ENCODE measurements at places on chromosomes 3 and 15. TPM values are rescaled to one million over a fixed set of nuclear protein-coding genes. Genes with fewer than 3 reads are reported as not detected.

The BTLA gene
- total RNA-seq, result 46.3 TPM

The TIPIN gene
- 27.2 TPM for total RNA-seq

- H3K4me1 ChIP-seq, result no peaks in the 10 kb centered on the region
- H3K27me3 ChIP-seq, result no peaks in the 10 kb centered on the region
- no peak overlapping the region for H3K4me3 ChIP-seq
- H3K36me3 ChIP-seq, result peaks cover 16% of the 10 kb centered on the region
Observed at GRCh38 chr3:113794526-113794925, 44.1 kb upstream of the GRAMD1C start.

GRCh38 chr15:92120094-92120795, 266.7 kb downstream of the SLCO3A1 start:
- H3K36me3 ChIP-seq, result peaks cover 37% of the 10 kb centered on the region
- peaks cover 10% of the 10 kb centered on the region for H3K4me1 ChIP-seq
- no peak overlapping the region for H3K4me3 ChIP-seq
- no peak for DNase-seq
- H3K27me3 ChIP-seq, result no peaks in the 10 kb centered on the region
